Suprapubic skin (tissue), 4 donors: ENCODE measurements at places on chromosomes 5 and 9.

DNA sequence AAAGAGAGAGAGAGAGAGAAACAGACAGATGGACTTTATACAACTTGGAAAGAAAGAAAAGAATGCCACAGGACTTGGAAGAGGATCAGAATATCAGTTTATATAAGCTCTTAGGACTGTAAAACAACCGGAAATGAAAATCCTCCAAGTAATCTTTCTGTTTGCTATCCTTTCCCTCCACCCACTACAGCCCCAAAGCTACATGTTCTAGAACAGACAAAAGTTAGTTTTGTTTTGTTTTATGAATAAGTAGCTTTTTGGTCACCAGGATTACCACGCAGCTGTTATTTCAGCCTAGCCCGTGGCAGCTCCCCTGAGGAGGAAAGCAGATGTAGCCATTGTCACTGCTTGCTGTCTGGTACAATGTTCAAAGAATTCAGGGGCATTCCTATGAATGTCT is 66.6 kb downstream of the SH3TC2 start:
- DNase-seq: no peak
- no peak overlapping the region for H3K27ac ChIP-seq
- H3K4me3 ChIP-seq: no peak overlapping the region
- no peaks in the 10 kb centered on the region for H3K27me3 ChIP-seq
- H3K36me3 ChIP-seq: no peaks in the 10 kb centered on the region

DNA sequence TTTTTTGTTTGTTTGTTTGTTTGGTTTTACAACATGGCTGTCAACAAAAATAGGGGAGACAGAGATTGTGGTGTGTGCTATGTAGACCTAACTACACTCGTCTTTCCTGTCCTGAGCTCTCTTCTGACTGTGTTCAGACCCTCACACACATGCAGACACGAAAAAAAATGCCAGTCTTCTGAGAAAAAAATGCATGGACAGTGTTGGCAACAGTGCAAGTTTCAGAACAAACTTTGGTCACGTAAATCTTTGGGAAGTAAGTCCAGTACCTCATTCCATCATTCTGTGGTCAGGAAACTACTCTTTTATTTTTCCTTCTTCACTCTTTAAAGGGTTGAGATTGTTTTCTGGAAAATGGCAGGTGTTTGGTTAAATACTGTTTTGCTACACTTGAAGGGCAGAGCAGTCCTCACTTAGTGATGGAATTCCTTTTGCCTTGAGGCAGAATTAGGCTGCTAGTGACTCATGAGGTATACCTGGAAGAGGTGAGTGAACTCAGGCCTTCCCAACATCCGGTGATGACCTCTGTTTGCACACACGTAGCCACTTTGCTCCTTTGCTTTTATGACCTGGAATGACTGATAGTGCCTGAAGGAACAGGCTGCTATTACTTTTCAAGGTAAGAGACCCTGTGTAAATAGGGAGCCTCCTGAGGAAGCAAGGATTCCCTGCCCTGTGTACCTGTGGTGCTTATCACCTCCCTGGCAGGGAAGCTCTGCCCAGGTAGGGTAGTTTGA is 81.6 kb upstream of the TNFAIP8 start:
- no peaks in the 10 kb centered on the region for H3K36me3 ChIP-seq
- no peak overlapping the region for H3K4me3 ChIP-seq
- no peaks in the 10 kb centered on the region for H3K27me3 ChIP-seq
- DNase-seq: no peak
- H3K27ac ChIP-seq: no peak overlapping the region

DNA sequence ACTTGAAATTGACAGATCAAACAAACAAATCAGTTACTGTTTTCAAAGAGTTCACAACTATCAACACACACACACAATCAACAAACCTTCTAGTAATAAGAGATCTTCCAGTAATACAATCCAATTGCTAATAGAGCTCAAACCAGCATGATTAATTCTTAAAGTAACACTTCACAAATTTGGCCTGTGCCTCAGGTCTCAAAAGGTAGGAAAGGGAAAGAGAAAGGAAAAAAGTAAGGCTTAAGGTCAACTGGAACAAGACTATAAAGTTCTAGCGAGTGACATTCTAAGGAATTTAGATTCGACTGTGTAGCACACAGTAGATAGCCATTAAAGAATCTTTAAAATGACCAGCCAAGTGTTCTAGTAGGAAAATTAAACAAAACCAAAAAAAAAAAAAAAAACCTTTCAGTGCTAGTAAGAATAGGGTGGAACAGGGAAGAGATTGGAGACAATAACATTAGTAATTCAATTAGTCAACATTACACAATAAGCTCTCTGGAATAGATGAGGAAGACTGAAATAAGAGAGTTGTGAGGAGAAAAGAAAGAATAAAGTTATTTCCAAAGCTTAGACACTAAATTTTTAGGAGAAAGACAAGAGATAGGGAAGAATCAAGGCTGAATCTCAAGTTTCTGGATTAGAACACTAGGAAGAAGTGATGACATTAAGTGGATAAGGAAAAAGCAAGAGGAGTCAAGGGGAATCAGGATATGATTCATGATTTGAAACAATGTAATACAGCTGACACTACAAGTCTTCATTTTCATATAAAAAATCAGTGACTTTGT is 86.1 kb downstream of the FBXL17 start:
- no peak for DNase-seq
- H3K27ac ChIP-seq: no peak overlapping the region
- no peak overlapping the region for H3K4me3 ChIP-seq
- no peaks in the 10 kb centered on the region for H3K36me3 ChIP-seq

GRCh38 chr9:18268381-18268780 is 205.6 kb upstream of the ADAMTSL1 start:
- H3K4me3 ChIP-seq: no peak overlapping the region
- no peak for DNase-seq

DNA sequence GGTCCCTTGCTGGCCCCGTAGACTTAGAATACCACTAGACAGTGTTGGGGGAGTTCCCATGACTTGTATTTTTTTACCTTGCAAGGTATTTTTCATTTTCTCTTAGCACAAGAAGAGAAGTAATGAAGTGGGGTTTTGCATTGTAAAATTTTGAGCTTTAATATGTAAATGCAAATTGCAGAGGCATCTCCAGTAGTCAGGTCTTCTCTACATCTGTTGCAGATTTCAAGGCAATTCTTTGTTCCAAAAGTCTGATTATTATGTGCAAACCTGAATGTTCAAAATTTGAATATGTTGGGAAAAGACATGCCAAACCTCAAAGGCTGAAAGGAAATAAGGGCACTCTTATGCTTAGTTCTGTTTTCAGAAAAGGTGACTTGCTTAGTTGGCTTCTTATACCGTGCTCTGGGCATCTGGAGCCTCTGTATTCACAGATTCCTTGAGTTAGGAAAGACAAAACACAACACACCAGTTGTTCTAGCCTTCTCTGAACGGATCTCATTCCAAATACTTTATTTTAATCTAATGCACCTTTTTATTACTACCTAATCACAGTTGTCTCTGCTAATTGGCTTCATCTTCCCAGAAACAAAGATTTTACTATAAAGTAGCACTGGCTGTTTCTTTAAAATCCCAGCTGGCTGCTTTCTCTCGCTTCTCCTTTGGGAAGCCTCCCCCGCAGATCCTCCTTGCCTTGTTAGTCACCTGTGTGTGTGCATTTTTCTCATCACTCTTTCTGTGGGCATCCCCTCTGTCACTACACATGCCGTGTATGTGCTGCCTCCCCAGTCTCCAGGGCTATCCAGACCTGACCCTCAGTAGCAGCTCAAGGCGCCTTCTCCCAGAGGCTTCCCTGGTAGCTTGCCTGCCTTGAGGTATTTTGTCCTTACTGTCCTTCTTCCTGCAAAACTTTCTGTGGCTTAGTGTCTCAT is 138.2 kb downstream of the TLE4 start:
- peaks cover 56% of the 10 kb centered on the region for H3K36me3 ChIP-seq
- no peak for DNase-seq
- H3K4me3 ChIP-seq: no peak overlapping the region
- no peak overlapping the region for H3K27ac ChIP-seq
- H3K27me3 ChIP-seq: no peaks in the 10 kb centered on the region
- H3K4me1 ChIP-seq: no peaks in the 10 kb centered on the region

- H3K4me3 ChIP-seq: no peak overlapping the region
- no peak for DNase-seq
- H3K27ac ChIP-seq: no peak overlapping the region
- no peaks in the 10 kb centered on the region for H3K36me3 ChIP-seq
- no peaks in the 10 kb centered on the region for H3K4me1 ChIP-seq
- H3K27me3 ChIP-seq: no peaks in the 10 kb centered on the region
Measured at GRCh38 chr5:78731884-78732283, 83.3 kb upstream of the LHFPL2 start.

- no peak for DNase-seq
- no peak overlapping the region for H3K27ac ChIP-seq
- H3K27me3 ChIP-seq: no peaks in the 10 kb centered on the region
Measured at GRCh38 chr5:144315994-144316634, 145.4 kb downstream of the KCTD16 start.

- no peak overlapping the region for H3K4me3 ChIP-seq
- H3K36me3 ChIP-seq: no peaks in the 10 kb centered on the region
- no peaks in the 10 kb centered on the region for H3K4me1 ChIP-seq
- peaks cover 43% of the 10 kb centered on the region for H3K27me3 ChIP-seq
- DNase-seq: no peak
- no peak overlapping the region for H3K27ac ChIP-seq
Measured at GRCh38 chr9:131781069-131781468, 41.2 kb upstream of the RAPGEF1 start.

DNA sequence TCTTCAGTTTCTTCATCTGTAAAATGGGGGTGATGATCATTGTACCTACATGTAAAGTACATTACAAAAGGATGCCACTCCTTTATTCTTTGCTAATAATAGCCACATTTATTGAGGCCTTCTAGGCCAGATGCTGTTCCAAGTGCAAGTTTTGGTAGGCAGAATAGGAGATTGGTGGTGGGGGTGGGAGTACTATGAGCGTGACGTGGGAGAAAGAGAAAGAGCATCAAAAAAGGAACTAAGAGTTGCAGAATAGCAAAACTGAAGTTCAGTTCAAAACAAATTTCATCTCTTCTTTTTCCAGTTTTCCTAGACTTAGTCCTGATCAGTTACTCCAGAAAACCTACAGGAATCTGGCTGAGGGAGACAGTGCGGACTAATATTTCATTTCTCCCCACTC is 174.1 kb downstream of the SNX18 start:
- no peaks in the 10 kb centered on the region for H3K27me3 ChIP-seq
- DNase-seq: no peak
- H3K4me3 ChIP-seq: no peak overlapping the region
